Stimulated activated CD4-positive, alpha-beta T cell treated with anti-CD3 and anti-CD28 coated beads, Interleukin-2, amount 100 ng/mL, for 24 hours (primary cell): ENCODE measurements at places on chromosomes 3 and 15.

DNA sequence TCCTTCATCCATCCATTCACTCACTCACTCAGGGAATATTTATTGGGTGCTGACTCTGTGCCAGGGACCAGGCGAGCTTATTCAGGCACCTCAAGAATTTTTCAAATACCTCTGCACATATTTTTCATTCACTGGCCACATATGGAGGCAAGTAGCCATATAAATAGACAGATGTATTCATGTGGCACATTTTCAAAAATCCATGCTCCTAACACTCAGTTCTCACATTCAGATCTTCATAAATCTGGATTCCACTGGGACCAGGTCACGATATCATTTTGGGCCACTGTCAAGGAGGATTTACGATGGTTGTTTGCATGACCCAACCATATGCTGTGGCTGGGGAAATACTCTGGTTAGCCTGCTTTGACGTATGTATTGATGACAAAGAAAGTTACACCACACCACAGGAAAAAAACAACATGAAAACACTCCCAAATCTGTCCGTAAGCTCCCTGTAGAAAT, 241.8 kb upstream of the LRTM1 start:
- no peak for DNase-seq

DNA sequence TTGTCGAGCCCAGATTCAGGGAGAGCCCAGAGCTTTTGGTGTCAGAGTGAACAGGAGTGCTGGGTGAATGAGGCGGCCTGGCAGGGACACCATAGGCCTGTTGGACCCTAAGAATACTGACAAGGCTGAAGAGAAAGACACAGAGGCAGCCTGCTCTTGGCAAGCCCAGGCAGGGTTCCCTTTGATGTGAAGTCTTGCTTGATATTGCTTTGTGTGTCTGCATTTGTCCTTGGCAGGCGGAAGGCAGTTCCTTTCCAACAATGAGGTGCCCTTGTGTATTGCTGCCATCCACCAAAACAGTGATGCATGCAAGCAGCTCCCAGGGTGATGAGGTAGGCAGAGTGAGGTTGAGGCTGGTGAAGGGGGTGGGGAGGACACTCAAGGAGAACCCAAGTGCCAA, 152.7 kb upstream of the TSC22D2 start:
- DNase-seq, result no peak

- peak; percentile 89 for DNase-seq
These were observed at the start of gene RPS27L for GRCh38 chr15:63157118-63157843. Gene RPS27L (minus strand): TSS chr15:63157477. CDS start chr15:63157405, 72 bp downstream.

- DNase-seq, result no peak
These were observed 22.7 kb upstream of the KNG1 start for GRCh38 chr3:186694288-186695032.

DNA sequence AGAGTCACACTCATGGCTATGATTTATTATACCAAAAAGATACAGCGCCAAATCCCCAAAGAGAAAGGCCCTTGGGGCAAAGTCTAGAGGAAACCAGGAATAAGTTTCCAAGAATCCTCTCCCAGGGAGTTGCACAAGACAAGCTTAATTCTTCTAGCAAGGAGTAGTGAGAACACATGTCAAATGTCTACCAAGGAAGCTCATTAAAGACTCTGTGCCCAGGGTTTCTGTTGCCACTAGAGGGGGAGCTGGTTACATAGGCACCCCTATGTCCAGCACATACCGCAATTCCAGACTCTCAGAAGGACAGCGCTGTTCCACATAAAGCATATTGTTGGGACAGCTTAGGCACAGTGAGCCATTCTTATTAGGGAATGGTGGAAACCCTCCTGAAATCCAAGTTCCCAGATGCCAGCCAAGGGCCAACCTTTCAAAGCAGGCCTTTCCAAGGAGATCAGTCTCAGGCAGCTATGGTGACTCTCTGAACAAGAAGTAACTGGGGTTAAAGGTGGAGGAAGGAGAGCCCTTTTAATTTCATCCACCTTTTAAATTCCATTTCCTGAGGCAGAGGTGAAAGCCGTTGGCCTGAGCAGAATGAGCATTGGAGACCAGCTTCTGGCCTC, 194.2 kb downstream of the UACA start:
- no peak for DNase-seq

DNA sequence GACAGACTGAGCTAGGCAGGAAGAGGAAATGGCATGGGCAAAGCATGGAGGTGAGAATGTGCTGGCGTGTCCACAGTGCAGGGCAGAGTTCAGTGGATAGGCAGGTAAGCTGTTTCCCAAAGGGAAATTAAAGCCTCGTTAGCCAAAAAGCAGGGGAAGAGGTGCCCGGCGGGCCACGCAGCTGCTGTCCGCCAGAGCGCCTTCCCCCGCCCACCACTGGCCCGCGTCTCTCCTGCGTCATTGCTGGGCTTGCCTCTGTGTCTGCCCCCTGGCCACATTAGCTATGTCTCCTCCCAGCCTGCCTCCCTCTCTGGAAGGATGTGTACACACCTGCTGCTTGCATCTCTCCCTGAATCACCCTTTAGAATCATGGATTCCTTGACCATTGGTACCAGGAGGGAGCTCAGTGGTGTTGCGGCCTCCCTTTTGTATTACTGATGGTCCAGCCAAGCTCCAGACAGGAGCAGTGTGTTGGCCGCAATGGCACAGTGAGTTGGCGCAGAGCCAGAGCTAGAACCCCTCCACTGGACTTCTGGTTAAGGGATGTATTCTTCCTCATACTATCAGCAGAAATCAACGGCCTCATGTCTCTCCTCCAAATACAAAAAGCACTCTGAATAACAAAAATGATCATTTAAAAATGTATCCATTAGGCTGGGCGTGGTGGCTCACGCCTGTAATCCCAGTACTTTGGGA, 26.6 kb downstream of the SLC28A1 start:
- DNase-seq, result no peak

GRCh38 chr15:96735632-96736240, 405.2 kb downstream of the NR2F2 start:
- DNase-seq, result no peak

GRCh38 chr3:54311211-54311747, 188.9 kb downstream of the CACNA2D3 start:
- DNase-seq, result no peak

- peak; percentile 84 for DNase-seq
These were observed 676 bp downstream of the QRICH1 start for GRCh38 chr3:49092938-49093852.

DNA sequence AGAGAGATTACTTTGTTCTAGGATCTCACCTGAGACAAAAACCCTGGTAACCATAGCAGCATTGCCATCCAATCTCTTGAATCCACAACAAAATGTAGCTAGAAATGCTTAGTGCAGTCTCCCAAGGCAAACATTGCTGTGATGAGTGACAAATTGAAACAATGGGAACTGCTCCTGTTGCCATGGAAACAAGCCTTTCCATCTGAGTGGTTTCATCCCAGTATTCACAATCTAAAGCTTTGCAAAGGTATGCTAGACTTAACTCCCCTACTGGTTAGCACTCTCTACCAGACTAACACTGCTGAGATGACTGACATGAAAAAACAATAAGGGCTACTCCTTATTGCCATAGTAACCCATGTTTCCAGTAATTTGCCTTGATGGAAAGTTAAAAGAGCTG, 172.6 kb upstream of the CNTN3 start:
- DNase-seq, result no peak

DNA sequence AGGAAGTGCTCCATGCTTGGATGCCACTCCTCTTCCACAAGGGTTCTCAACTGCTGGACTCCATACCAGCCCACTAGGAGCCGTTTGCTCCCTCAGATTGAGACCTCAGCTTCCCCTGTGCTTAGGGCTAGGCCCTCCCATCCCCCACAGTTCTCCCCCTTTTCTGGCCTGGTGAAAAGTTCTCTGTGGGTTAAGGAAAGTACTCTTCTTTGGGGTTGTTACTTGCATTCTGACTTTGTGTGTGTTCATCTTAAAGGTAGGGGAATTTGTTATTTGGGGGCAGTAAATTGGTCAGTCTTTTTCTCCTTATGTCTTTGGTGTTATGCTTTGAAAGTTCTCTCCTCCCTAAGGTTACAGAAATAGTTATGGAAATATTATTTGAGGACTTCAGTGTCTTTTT, 24.0 kb upstream of the APEH start:
- no peak for DNase-seq

DNA sequence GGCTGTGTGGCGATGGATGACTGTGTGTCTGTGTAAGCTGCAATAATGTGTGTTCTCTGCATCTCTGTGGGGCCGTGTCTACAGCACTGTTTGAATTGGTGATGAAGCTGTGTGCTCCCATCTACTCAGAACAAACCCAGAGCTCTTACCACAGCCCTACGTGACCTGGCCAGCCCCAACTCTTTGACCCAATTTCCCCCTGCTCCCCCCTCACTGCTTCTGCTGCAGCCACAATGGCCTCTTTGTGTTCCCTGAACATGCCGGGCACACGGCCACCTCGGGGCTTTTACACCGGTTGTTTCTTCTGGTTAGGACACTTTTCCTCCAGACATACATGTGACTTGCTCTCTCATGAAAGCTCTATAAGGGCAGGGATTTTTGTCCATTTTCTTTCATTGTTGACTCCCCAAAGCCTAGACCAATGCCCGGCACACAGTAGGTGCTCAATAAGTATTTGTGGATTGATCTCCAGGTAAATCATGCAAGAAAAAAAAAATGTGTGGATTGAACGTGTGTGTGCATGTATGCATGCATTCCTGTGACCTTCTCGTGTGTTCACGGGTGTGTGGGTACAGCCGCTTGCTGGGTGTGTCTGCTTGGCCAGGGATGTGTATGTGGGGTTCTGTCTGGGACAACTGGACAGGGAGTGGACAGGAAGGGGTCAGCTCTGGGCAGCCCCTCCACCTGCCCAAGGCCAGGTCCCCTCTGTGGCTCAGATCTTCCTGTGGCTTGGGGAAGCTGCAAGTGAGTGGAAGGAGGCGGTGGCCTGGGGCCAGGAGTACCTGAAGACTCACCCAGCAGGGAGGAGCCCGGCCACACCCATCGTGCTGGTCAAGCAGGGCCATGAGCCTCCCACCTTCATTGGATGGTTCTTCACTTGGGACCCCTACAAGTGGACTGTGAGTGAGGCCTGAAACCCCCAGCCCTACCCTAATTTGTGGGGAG, 14.8 kb downstream of the VILL start:
- no peak for DNase-seq

- no peak for DNase-seq
These were observed 225.9 kb downstream of the ITPR1 start for GRCh38 chr3:4719046-4719501.

DNA sequence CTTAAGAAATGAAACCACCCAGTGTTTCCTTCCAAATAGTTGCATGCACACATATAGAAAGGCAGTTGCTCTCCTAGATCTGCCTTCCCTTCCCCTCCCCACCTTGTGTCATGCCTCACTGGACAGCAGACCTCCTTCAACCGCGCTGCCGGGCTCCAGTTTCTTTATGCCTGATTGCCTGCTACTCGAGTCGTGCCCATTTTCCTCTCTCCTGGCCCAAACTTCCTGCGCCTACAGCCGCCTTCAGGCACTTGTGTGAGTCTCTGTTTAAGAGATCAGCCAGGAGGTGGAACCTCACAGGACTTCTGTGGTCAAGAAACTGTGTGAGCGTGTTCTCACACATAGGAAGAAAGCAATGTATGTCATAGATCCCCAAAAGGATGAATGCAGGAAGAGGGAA, 8.8 kb upstream of the FAM107A start:
- no peak for DNase-seq

DNA sequence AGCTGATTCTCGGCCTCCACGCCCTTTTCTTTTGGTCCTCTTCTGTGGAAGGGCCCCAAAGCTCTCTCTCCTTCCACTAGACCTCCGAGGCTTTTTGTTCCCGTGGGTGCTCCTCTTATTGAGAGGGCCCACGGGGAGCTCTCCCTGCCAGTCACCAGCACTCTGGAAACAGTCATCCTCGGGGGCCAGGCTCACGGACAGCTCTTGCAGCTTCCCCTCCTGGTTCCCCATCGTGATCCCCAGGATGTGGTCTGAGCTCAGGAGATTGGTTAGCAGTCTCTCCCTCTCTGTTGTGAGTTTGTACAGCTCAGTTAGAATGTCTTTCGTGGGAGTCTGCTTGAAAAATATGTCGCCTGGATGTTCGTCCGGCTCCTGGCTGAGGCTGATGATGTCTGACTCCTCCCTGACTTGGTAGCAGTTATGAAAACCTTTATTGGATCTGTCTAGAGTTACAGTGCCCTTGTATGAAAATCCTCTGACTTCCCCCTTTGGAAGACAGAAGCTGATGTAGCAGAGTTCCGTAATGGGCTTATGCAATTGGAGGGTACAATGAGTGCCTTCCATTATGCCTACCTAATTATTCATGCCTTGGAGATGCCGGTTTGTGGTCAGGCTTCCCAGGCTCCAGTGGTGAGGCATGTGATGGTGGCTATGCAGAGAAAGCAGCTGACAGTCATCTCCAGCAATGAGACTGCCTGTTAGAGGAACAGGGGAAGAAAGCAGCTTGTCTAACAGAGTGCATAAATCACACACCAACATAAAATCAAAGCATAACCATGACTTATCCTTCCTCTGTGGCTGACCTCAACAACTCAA, 40.0 kb downstream of the FMN1 start:
- no peak for DNase-seq

GRCh38 chr3:38996193-38996592, 55.6 kb downstream of the SCN11A start:
- DNase-seq, result no peak

DNA sequence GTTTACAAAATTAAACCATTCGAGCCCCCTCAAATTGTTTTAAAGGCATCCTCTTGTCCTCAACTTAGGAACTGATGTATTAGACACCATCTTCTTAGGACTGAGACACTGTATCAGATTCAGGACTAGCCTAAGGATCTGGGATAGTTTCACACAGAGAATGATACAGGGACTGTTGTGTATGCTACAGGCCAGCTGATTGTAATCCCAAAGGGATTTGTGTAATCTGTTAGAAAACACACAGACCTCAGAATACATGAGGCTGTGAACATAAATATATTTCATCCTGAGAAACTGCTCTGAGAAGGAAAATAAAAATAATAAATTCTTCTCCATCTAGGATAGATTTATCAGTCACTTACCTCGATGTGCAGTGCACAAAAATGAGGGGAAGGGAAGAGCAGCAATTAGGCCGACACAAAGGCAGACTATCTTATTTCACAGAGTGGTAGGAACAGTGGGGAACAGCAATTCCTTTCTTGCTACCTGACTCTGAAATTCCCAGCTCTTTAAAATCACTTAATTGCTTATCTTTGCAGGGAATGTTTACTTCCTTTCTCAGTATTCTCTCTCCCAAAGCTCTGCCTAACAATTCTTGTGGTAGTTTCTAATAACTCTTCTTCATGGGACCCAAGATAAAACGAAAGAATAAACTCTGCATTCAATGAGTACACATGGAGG, 322.5 kb downstream of the MAGI1 start:
- DNase-seq, result no peak

GRCh38 chr15:80615783-80616391, 79.2 kb upstream of the ABHD17C start:
- no peak for DNase-seq

- DNase-seq, result no peak
These were observed 18.4 kb downstream of the ARL6IP5 start for GRCh38 chr3:69103123-69103522.
